ENCODE measurements at places on chromosomes 3 and 15. TPM values are rescaled to one million over a fixed set of nuclear protein-coding genes. Genes with fewer than 3 reads are reported as not detected.

Gene PATL2
- 0.11 TPM for total RNA-seq

Gene FAM107A
- 0.11 TPM for total RNA-seq

Gene CCR9
- total RNA-seq: not detected

Gene PLA2G4D
- not detected for total RNA-seq

Gene SOX14
- not detected for total RNA-seq

Gene TM4SF18
- 0.23 TPM for total RNA-seq

Gene IQCH
- total RNA-seq: 3.2 TPM

Gene SRGAP3
- 5.0 TPM for total RNA-seq

Gene ZDHHC19
- not detected for total RNA-seq

Gene GPR160
- total RNA-seq: 5.8 TPM

Gene SKOR1
- not detected for total RNA-seq

DNA sequence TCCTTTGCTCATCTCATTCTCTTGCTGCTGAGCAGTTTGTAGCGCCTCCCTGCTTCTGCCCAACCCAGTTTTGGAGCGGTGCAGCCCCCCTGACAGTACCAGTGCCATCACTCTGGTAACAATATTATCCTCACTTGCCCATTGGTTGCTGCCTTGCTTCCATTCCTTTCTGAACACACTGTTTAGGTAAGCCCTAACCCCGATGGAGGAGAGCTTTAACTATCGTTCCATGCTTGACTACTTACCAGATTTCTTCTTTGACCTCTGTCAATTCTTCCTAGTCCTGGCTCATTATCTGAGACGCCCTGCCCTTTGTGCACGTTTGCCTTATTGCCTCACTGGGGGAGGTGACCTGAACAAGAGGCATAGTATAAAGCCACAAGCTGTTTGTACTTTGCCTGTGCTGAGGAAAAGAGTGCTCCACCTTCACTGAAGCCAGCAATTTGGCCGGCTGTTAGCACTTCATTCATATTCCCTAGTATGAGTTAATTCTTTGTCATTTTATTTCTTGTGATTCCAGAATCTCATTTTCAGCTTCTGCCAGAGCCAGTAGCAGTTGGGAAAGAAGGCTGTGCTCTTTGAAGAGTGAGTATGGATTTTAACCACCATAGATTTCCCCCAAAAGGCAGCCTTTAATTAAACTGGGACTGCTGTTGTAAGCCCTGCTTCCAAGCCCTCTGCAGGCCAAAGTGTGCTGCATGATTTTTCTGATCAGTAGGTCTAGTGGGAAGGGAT lies 11.9 kb downstream of the ABHD6 start:
- DNase-seq: no peak

- no peak for DNase-seq
Measured at GRCh38 chr15:31465083-31465955, 138.7 kb downstream of the KLF13 start.

- DNase-seq: peak; percentile 52
Measured at GRCh38 chr3:12708584-12709192, 44.8 kb upstream of the RAF1 start.

DNA sequence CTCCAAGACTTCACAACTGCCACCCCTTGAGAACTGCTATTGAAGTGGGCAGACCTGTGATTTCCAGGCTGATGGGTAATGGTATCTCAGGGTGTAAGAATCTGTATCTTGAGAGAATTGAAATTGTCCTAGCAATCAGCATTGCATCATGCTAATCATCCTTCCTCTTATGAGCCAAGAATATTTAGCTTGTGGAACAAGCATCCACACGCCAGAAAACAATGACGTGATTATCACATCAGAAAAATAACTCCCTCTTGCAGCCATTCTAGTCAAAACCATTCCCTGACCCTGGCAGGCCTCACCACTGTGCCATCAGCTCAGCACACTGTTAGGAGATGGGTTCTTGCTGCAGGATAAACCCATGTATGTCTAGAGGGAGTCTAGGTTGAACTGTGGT lies 6.7 kb downstream of the BCL2L10 start:
- DNase-seq: no peak

DNA sequence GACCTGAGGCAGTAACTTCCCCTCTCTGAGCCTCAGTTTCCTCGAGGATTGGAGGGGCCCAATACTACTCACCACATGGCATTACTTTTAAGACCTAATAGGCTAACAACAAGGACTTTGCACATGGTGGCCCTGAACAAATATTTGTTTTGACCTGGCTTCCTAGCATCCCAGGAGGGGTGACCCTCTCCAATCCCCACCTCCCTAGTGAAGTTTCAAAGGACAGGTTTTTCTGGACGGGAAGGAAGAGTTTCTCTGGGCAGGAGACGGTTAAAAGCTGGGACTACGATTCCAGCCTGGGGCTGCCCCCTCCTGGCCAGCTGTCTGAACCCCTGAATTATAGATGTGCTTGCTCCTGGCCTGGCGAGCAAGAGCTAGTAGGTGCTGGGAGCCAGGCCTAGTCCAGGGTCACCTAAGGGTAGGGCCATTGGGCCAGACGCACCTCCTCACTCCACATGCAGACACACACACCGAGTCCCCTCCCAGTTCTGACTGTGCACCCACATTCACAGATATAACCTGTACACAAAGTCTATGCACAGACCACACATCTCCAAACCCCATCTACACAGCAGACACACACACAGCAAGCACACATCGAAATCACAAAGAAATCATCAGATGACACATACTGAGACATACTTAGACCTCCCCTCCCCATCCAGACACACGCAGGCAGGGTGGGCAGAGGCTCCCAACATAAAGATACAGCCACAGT lies 2.7 kb upstream of the ISL2 start:
- DNase-seq: no peak

GRCh38 chr3:188170461-188171459 lies 16.8 kb downstream of the LPP start:
- DNase-seq: no peak

DNA sequence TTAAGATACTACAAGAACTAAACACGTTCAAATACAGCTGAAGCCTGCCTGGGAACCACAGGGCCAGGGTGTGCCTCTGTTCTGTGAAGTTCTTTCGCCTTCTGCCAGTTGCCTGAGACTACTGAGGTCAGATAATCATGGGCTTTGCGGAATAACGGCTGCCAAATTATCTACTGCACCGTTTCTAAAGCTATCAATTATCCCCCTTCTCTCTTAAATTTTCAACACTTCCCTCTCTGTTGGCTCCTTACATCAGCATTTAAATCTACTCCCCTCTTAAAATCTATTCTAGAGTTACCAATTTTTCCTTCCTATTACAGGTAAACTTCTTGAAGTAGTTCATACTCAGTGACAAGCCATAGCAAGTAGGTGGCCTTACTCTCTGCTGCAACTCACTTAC lies 6.2 kb upstream of the NEO1 start:
- no peak for DNase-seq

- no peak for DNase-seq
Measured at GRCh38 chr15:56538901-56539545, 74.1 kb upstream of the MNS1 start.

GRCh38 chr3:54228806-54229205 lies 106.5 kb downstream of the CACNA2D3 start:
- no peak for DNase-seq

GRCh38 chr3:108602249-108602934 lies 12.9 kb downstream of the DZIP3 start:
- no peak for DNase-seq

GRCh38 chr15:74983725-74984231 lies 11.6 kb upstream of the SCAMP5 start:
- DNase-seq: peak; percentile 74

DNA sequence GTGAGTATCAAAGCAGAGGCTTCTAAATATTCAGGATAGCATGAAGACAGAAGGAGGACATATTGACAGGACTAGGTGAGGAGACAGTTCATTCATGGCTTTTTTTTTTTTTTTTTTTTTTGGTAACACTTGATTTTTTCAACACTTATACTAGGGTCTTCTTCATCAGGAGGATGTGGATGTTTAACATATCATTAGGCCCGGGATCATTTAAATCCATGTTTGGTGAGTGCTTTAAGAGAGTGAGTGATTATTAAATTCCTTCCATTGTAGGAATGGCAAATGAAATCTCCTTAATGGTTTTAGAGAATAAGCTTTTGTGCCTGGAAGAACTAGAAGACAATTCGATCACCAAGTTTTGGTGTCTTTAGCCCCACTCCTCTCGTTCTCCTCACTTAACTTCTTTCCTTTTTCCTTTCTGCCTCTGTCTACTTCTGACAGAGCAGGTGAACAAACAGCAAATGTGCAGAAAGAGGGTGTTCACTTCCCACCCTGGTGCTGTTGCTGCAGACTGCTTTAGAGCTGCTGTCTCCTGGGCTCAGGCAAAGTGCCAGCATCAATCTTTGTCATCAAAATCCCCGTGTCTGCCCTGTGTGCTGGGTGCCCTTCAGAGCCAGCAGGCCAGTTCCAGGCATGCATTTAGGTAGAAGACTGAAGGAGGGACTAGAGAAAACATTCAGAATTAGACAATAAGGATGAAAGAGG lies 35.6 kb upstream of the RAB11A start:
- peak; percentile 30 for DNase-seq

DNA sequence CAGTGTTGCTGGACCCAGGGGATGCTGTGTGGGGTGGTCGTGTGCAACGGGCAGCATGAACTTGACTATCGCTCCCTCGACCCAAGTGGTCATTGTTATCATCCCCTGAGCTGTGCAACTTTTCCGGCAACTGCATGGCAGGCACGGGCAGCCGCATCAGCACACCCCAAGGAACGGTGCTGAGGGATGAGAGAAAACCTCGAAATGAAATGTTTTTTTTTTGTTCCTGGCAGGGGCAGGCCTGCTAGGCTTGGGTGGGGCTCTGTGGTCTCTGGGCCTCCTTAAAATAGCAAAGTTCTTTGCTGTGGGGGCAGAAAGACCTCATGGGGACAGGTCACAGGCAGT lies 51.4 kb downstream of the CORO2B start:
- DNase-seq: no peak

- no peak for DNase-seq
Measured at GRCh38 chr3:76873532-76874242, 166.2 kb upstream of the ROBO2 start.

GRCh38 chr15:68176601-68177000 lies 28.5 kb downstream of the CALML4 start:
- no peak for DNase-seq

- no peak for DNase-seq
Measured at GRCh38 chr15:63264688-63265293, 12.6 kb upstream of the APH1B start.

GRCh38 chr15:62641825-62642224 lies 400.7 kb upstream of the TPM1 start:
- no peak for DNase-seq

DNA sequence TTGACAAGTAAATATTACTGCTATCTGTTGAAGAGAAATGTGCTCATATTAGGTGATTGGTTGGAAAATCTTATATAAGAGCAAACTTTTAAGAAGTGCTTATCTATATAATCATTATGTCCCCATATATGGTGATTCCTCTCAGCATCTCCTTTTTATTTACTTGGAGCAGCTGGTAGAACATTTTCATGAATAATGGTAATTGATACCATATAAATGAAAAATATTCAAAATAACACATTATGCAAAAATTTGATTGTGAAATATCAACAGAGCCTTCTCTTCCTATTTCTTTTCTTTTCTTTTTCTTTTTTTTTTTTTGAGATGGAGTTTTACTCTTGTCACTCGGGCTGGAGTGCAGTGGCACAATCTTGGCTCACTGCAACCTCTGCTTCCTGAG lies 56.2 kb downstream of the ROBO2 start:
- DNase-seq: no peak

DNA sequence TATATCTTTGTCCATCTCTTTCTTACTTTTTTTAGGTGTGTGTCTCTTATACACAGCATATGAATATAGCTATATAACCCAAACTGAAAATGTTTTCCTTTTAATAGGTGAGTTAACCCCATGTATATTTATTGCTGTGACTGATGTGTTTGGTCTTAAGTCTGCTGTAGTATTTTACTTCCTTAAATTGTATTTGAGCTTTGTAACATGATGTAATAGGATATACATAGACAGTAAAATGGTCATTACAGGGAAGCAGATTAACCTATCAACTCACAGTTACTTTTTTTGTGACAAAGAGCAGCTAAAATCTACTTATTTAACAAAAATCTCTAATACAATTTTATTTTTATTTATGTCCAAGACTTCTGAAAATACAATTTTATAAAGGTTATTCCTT lies 51.8 kb upstream of the CDAN1 start:
- no peak for DNase-seq

GRCh38 chr15:34729056-34729455 lies 25.7 kb downstream of the GJD2 start:
- no peak for DNase-seq

- no peak for DNase-seq
Measured at GRCh38 chr15:74350295-74351275, 16.9 kb downstream of the CYP11A1 start.

DNA sequence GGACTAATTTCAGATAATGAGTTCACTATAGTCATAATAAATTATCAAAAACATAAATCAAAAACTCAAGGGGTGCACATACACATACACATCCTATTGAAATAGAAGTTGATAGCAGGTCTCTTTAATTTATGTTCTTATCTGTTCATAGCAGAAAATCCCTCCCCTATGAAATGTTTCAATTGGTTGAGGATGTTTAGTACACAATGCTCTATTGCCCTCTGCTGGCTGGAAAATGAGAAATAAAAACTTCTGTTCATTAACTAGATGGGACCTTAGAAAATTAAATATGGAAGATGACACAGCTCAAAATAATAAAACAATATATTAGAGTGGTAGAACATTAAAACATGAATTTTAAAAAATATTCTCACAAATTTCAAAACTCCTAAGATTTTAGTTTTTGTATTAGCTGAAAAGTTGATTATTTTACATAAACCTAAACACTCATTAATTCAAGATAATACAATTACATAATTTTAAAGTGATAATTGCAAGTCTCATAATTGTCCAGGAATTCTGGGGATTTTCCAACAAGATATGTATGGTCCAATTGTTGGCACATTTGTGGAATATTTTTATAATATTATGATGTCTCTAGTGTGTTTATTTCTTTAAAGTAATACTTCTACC lies 735.0 kb downstream of the ROBO1 start:
- DNase-seq: peak; percentile 38

DNA sequence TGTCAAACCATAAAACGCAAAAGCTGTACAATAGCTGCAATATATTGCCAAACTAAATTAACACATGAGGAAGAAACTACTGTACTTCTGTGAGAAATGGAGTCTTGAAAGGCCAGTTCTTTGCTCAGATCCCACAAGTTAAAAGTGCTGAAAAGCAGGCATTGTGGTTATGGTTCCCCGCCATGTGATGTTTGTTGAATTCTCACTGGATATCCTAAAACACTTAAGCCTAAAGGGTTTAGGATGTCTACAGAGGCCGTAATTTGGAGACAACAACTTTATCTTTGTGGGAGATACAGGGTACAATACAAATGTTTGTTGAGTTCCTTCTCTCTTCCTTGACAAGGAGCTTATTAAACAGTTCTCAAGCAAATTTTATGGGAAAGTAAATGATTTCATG lies 53.2 kb downstream of the TMEM212 start:
- DNase-seq: no peak

- peak; percentile 81 for DNase-seq
Measured at GRCh38 chr3:124837730-124838186, 49.4 kb downstream of the ITGB5 start.

All from Daoy (cell line).